NCI-H1105 treated with DMSO at 0.1 percent for 48 hours (cell line): ENCODE measurements at places on chromosomes 1 and 21.

DNA sequence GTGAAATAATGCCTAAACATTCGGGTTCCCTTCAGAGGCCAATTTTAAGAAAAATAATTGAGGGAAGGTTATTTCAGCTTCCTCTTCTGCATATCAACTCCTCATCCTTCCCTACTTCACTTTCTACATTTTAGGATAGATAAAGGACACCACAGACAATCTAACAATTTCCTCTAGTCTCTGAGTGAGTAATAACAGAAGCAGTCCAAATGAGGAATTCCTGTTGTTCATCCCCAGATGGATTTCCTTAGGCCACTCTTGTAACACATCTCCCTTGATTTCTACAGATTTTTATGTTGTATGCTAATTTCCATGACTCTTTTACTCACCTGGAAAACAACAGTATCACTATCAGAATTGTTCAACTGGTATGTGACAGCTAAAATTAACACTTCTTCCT is 87.7 kb upstream of the LYPLAL1 start:
- DNase-seq: no peak

- no peak for DNase-seq
Measured at GRCh38 chr1:231207437-231207836, 33.6 kb upstream of the GNPAT start.

GRCh38 chr1:156213644-156213966 is 798 bp downstream of the PMF1 start:
- DNase-seq: no peak

- no peak for DNase-seq
Measured at GRCh38 chr1:162562470-162562828, 927 bp downstream of the UAP1 start.

DNA sequence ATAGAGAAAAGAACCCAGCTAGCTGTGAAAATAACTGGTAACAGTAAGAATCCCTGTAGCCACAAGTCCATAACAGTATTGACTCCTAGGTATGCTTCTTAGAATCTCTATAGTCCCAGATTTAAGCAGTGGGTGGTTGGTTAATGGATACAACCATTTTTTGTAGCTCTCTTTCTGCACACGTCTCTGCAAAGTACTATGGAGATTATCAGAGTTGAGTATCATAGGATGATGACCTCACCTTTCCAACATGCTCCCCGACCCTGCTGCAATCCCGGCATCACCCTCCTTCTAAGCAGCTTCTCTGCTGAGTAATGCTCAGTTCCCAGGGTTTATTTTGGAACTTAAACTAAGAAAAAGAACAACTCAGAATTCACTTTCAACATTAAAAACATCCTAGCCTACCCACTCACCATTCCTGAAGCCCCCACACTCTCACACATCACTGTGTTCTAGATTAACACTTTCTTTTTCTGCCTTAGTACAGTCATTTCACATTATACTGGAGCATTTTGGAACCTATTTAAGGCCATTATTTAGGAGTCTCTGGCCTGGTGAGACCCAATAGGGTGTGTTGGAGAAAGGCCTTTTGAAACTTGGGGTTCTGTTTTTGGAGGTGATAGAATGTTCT is 2.7 kb downstream of the MLLT11 start:
- no peak for DNase-seq

GRCh38 chr1:77282187-77282865 is 507 bp downstream of the AK5 start:
- DNase-seq: peak; percentile 55

GRCh38 chr1:28244549-28245251 is 8.8 kb downstream of the ATP5IF1 start:
- no peak for DNase-seq

DNA sequence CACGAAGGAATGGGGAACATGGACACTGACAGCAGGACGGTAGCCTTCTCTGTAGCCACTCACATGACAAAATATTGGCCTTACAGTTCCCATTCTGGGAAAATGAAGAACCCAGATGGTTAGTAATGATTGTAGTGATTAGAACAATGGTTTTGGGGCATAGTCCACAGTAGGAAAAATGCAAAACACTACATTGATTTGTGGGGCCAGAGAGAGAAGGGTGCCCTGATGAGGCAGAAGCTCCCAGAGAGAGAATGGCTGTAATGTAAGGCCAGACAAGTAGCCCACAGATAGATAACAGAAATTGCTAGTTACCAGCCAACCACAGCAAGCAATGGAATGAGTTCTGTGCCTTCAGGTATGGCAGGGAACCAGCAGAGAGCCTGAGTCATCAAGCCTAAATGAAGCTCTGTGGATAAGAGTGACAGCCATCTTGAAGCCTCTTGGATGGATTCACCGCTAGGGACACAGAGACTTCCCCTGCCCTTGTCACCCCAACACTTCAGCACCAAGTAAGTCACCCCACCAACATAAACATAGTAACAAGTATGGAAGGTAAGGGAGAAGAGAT is 206.1 kb downstream of the BACH1 start:
- no peak for DNase-seq

DNA sequence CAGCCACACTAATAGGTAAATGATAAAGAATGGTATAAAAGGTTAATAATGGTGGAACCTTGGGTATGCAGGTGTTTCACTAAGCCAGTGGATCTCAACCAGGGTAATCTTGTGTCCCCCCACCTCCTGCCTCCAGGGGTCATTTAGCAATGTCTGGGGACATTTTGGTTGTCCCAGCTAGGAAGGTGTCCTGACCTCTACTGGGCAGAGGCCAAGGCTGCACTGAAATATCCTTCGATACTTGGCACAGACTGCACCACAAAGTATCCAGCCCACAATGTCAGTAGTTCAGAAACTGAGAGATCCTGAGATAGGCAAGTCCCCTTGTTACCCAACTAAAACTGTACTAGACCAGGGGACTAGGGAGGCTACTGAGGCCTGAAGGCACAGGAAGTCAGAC is 113.6 kb upstream of the TIAM1 start:
- no peak for DNase-seq

GRCh38 chr1:172467446-172467845 is 23.6 kb upstream of the PIGC start:
- DNase-seq: no peak

- peak; percentile 16 for DNase-seq
Measured at GRCh38 chr1:50183378-50184133, 74.8 kb downstream of the ELAVL4 start.

GRCh38 chr1:56330391-56331026 is 248.9 kb downstream of the PLPP3 start:
- no peak for DNase-seq

- no peak for DNase-seq
Measured at GRCh38 chr1:159436469-159436868, 3.1 kb upstream of the OR10J1 start.

DNA sequence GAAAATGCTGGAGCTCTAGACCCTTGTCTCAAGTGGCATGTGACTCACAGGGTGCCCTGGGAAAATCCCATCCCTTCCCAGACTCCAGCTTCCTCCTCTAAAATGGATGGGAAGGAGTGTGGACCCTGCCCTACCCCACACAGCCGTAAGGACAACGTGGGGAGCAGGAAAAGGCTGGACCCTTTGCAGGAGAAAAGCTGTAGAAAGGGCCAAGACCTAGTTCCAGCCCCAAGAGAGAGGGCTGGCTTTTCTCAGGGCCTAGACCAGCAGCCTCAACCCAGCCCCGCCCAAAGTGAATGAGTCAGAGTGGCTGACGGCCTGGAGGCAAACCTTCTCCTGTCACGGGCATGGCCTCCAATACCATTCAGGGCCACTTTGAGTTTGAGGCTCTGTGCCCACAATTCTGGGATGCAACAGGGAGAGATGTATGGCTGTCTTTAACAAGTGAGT is 1.1 kb downstream of the LAMB3 start:
- no peak for DNase-seq

DNA sequence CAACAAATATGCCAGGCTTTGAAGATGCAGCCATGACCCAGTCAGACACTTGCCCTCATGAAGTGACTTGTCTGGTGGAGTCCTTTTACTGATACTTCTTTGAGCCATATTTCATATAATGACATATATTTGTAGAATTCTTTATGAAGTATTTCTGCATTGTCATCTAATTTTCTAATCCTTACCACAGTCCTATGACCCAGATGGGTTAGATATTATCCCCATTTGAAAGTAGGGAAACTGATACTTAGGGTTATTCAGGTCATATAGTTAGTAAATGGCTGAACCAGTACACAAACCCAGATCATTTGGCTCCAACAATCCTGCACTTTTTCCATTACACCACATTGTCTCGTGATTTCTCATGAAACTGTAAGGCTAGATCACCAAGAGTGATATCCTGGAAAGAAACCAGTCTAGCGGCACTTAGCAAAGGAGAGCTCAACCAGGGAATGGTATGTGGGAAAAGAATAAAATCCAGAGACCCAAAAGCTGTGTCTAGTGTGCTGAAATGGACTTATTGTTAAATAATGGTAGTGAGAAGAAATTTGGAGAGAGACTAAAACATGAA is 49.6 kb downstream of the ZFYVE9 start:
- no peak for DNase-seq

- DNase-seq: peak; percentile 11
Measured at GRCh38 chr1:4605158-4605557, 49.3 kb upstream of the AJAP1 start.

DNA sequence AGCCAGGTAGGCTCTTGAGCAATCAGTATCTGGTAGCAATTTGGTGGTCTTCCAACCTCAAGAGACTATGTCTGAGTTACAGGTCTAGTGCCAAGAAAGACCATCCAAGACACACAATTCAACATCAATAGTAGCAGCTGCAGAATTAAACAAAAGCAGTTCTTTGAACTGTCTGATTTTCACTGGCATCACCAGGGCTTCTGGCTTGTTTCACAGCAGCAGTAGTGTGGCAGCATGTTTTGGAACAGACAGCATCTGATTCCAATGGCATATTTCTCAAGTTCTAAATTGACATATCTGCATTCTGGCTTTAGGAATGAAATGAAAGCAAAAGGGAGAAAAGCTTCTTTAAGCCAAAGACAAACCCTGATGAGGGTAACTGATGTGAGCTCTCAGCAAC is 334.7 kb upstream of the PRMT6 start:
- DNase-seq: no peak

- peak; percentile 47 for DNase-seq
Measured at GRCh38 chr1:227437495-227438008, 119.3 kb upstream of the CDC42BPA start.

- DNase-seq: peak; percentile 23
Measured at GRCh38 chr1:16980473-16981268, at the start of gene MFAP2. Gene MFAP2, minus strand, starts transcription at chr1:16980620. Its CDS starts 2,347 bp downstream, at chr1:16978273.

- no peak for DNase-seq
Measured at GRCh38 chr1:152018537-152018936, 18.3 kb downstream of the S100A11 start.

GRCh38 chr1:186078245-186078644 is 296.8 kb downstream of the TPR start:
- no peak for DNase-seq

DNA sequence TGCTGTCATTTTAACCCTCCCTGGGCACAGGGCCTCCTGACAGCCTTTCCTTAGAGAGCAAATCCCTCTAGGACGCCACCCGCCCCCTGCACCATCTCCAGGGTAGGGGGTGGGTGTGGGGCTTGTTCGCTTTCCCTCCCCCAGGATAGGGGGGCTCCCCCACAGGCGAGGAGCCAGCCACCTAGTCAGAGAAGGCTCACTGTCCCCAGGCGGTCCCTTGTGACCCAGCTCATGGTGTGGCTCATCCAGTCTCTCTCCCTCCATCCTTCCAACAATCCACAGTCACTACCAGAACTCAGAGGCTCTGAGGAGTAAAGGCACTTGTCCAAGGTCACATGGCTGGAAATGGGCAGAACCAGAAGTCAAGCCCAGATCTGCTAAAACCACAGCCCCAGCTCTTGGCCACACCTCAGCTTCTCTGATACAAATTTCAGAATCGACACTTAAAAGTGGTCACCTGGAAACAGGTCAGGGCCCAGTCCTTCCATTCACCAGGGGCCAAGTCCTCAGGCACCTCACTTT is 89.8 kb downstream of the MRPL37 start:
- no peak for DNase-seq

GRCh38 chr1:212037900-212038299 is 2.4 kb downstream of the DTL start:
- DNase-seq: no peak

DNA sequence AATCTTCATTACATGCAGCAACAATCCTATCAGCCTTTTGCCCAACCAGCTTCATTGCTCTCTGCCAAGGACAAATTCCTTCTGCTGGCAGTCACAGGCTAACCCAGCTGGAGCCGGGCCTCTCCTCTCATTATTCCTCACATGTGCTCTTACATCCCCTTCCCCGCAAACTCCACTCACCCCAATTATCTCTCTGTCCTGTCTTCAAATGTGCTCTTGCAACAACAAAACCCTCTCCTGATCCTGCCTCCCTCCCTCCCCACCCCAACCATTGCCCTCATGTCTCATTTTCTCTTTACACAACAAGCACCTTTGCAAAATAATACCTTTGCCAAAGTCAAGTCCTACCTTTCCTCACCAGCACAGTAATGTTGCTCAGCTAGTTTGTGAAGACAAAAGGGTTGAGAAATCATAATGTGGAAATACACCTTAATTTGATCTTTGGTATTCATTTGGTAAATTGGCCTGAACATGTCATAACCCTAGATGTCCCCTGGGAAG is 36.0 kb upstream of the DHCR24 start:
- no peak for DNase-seq

GRCh38 chr1:119660253-119661083 is 12.4 kb upstream of the ZNF697 start:
- no peak for DNase-seq

GRCh38 chr1:186958520-186958919 is 129.8 kb downstream of the PLA2G4A start:
- DNase-seq: no peak

DNA sequence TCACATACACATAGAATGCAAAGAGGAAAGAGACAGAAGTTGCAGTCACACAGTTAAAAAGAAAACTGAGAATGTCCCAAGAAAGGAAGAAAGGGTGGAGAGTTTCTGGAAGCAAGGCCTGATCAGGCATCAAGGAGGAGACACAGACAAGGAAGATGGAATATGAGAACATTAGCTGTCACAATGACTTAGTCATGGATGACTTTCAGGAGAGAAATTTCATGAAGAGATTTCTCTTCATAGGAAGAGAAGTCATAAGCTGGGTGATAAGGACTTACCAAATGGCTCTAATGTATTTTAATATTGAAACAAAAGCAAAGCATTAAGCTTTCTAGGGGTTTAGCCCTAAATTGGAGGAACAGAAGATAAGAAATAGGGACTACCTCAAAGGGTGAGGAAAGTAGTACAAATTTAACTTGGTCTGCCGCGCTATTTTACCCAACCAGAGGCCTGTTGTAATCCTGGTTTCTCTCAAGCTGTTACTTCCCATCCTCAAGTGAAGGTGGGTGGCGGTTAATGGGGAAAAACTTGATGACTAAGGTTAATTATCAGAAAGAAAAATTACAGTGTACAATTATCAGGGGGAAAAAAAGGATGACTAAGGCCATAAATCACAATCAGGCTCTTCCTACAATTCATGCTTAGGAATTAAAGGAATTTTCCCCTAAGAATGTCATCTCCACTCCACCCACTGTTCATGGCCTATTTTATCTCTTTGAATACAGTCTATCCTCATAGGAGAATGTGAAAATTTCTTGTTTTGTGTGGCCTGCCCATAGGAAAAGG is 93.9 kb upstream of the ADGRL2 start:
- no peak for DNase-seq

- no peak for DNase-seq
Measured at GRCh38 chr21:33761441-33762036, 119.2 kb downstream of the ITSN1 start.

- DNase-seq: peak; percentile 58
Measured at GRCh38 chr1:10793129-10793651, 3.3 kb downstream of the CASZ1 start.

- DNase-seq: no peak
Measured at GRCh38 chr1:223847781-223848345, 2.1 kb upstream of the TP53BP2 start.
